CD4-positive, CD25-positive, alpha-beta regulatory T cell (primary cell): ENCODE measurements at places on chromosomes 11 and 22. TPM values are rescaled to one million over a fixed set of nuclear protein-coding genes. Genes with fewer than 3 reads are reported as not detected.

Gene SOX10
- not detected for total RNA-seq

Gene EXPH5
- 1.8 TPM for total RNA-seq

Gene SCN3B
- total RNA-seq: not detected

Gene APOBEC3F
- total RNA-seq: 17.6 TPM
